ENCODE measurements at places on chromosomes 5 and 9.

GRCh38 chr5:167688341-167689130 is 602.9 kb upstream of the WWC1 start:
- H3K4me1 ChIP-seq = no peaks in the 10 kb centered on the region
- no peaks in the 10 kb centered on the region for H3K36me3 ChIP-seq
- H3K27me3 ChIP-seq = no peaks in the 10 kb centered on the region
- no peak for DNase-seq
- H3K27ac ChIP-seq = no peak overlapping the region
- no peak overlapping the region for H3K4me3 ChIP-seq

DNA sequence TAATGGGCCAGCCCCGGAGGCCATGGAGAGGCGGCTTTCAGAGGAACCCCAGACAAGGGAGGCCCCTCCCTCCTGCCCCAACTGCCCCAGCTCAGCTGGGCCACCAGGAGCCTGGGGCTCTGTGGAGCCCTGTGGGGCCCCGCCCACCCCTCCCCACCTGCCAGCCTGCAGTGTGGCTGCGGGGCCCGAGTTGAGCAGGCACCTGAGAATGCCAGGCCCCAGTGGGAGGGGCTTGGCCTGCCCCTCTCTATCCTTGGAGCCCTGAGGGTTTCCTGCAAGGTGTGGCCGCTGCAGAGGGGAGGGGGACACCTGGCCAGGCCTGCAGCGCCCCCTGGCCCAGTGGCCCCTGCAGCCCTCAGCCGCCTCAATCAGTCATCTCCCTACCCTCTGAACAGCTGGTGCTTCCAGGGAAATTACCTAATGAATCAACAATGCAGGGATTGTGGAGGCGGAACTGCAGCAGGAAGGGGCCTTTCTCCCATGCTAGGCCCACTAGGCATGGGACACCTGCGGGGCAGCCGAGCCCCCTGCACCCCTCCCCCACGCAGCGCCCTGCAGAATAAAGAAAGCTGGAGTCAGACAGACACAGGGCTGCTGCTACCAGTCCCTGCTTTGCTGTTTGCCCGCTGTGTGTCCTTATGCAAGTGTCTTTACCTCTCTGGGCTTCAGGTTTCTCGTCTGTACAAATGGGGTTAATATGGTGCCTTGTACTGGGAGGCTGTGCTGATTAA is 48.0 kb downstream of the LMX1B start:
- H3K27ac ChIP-seq = no peak overlapping the region
- no peak for DNase-seq
- H3K36me3 ChIP-seq = no peaks in the 10 kb centered on the region
- peaks cover 6% of the 10 kb centered on the region for H3K4me1 ChIP-seq
- no peak overlapping the region for H3K4me3 ChIP-seq

- no peaks in the 10 kb centered on the region for H3K27me3 ChIP-seq
- no peaks in the 10 kb centered on the region for H3K36me3 ChIP-seq
- no peak overlapping the region for H3K4me3 ChIP-seq
- no peaks in the 10 kb centered on the region for H3K4me1 ChIP-seq
Observed at GRCh38 chr9:34684145-34684544, 6.9 kb downstream of the CCL19 start.

GRCh38 chr9:35605351-35606137 is 482 bp downstream of the TESK1 start:
- DNase-seq = no peak
- H3K36me3 ChIP-seq = peaks cover 38% of the 10 kb centered on the region
- H3K4me1 ChIP-seq = peaks cover 37% of the 10 kb centered on the region

DNA sequence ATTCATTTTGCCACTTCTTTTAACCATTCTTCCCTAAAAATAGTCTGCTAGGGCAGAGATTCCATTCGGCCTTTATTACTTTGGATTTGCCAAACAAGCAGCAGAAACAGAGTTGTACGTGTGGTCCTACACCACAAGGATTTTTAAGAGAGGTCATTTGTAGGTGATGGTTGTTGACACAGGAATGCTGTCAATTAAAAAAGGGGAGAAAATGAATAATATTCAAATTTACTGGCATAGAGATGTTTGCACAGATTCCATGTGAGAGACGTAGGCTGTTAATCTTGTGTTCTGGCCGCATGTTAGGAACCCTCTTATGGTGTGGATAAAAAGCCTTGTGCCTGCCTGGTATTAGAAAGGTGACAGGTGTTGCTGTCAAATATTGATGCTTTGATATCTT is 34.9 kb downstream of the TRIO start:
- peaks cover 19% of the 10 kb centered on the region for H3K4me1 ChIP-seq
- no peaks in the 10 kb centered on the region for H3K36me3 ChIP-seq
- H3K27me3 ChIP-seq = no peaks in the 10 kb centered on the region
- DNase-seq = no peak
- no peak overlapping the region for H3K4me3 ChIP-seq
- no peak overlapping the region for H3K27ac ChIP-seq

GRCh38 chr9:79637177-79637925 is 65.6 kb downstream of the TLE4 start:
- H3K4me3 ChIP-seq = no peak overlapping the region
- no peaks in the 10 kb centered on the region for H3K36me3 ChIP-seq
- DNase-seq = no peak
- no peaks in the 10 kb centered on the region for H3K27me3 ChIP-seq

- H3K4me3 ChIP-seq = no peak overlapping the region
- H3K4me1 ChIP-seq = no peaks in the 10 kb centered on the region
- H3K36me3 ChIP-seq = no peaks in the 10 kb centered on the region
- no peaks in the 10 kb centered on the region for H3K27me3 ChIP-seq
- no peak for DNase-seq
- H3K27ac ChIP-seq = no peak overlapping the region
Observed at GRCh38 chr5:89293810-89294209, 410.8 kb upstream of the MEF2C start.

GRCh38 chr9:86846656-86847055 is 100.7 kb downstream of the GAS1 start:
- H3K27me3 ChIP-seq = no peaks in the 10 kb centered on the region
- H3K27ac ChIP-seq = no peak overlapping the region
- no peaks in the 10 kb centered on the region for H3K36me3 ChIP-seq

- H3K27ac ChIP-seq = no peak overlapping the region
- H3K36me3 ChIP-seq = no peaks in the 10 kb centered on the region
- no peak overlapping the region for H3K4me3 ChIP-seq
- H3K4me1 ChIP-seq = no peaks in the 10 kb centered on the region
- DNase-seq = no peak
- H3K27me3 ChIP-seq = no peaks in the 10 kb centered on the region
Observed at GRCh38 chr9:110890416-110890815, 147.9 kb downstream of the LPAR1 start.

GRCh38 chr9:122113574-122113973 is 20.5 kb upstream of the TTLL11 start:
- no peak overlapping the region for H3K27ac ChIP-seq
- H3K27me3 ChIP-seq = no peaks in the 10 kb centered on the region
- no peak for DNase-seq
- no peaks in the 10 kb centered on the region for H3K36me3 ChIP-seq
- H3K4me1 ChIP-seq = no peaks in the 10 kb centered on the region

DNA sequence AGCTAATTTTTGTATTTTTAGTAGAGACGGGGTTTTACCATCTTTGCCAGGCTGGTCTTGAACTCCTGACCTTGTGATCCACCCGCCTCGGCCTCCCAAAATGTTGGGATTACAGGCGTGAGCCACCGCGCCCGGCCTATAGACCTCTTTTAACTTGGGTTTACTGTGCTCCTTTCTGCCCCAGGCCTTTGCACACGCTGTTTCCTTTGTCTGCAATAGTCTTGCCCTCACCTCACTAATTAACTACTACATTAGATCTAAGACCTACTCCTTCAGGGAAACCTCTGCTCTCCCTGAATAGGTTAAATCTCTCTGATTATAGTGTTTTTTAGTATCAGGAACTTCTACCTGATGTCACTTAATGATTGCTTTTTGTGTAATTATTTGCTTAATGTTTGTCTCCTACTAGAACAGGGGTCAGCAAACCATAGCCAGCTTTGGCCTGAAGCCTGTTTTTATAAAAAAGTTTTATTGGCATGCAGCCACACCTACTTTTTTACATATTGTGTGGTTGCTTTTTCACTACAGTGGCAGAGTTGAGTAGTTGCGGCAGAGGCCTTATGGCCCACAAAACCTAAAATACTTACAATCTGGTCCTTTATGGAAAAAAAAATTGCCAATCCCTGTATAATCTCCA is 31.2 kb upstream of the TLE1 start:
- no peak for DNase-seq
- no peak overlapping the region for H3K4me3 ChIP-seq
- no peak overlapping the region for H3K27ac ChIP-seq

DNA sequence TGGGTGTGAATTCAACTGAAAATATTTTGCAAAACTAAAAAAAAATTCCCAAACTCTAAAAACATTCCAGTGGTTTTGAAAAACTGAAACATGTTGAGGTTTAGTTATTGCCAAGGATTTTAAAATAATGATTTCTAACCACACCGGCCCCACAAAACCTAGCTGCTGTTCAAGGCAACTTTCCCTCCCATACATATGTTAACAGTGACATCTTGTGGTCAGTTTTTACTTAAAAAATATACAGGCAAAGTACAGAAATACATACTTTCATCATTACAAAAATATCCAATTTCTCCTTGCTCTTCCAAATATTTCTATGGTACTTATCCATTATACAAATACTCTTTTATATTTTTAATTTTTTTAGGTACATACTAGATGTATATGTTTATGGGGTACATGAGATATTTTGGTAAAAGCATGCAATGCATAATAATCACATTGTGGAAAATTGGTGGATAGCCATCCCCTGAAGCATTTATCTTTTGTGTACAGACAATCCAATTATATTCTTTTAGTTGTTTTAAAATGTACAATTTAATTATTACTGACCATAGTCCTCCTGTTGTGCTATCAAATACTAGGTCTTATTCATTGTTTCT is 34.4 kb upstream of the MRPS30 start:
- no peaks in the 10 kb centered on the region for H3K4me1 ChIP-seq
- H3K36me3 ChIP-seq = no peaks in the 10 kb centered on the region
- H3K27ac ChIP-seq = no peak overlapping the region
- H3K27me3 ChIP-seq = no peaks in the 10 kb centered on the region
- DNase-seq = no peak
- H3K4me3 ChIP-seq = no peak overlapping the region

DNA sequence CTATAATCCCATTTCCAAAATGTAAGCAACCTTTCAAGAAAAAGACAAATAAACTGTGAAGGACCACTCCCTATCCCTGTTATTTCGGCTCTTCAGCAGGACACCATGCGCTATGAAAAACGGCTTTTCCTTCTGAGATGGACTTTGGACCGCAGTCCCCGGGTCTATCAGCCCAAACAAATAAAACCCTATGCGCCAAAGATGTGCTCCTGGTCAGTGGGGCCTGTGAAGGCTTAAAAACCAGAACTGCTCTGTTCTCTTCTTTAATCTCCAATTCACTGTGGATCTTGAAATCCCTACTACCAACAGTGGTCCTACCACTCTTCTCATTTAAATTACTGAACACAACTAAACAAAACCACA is 33.3 kb downstream of the RAPGEF1 start:
- H3K36me3 ChIP-seq = no peaks in the 10 kb centered on the region
- H3K27me3 ChIP-seq = no peaks in the 10 kb centered on the region
- no peak overlapping the region for H3K27ac ChIP-seq

DNA sequence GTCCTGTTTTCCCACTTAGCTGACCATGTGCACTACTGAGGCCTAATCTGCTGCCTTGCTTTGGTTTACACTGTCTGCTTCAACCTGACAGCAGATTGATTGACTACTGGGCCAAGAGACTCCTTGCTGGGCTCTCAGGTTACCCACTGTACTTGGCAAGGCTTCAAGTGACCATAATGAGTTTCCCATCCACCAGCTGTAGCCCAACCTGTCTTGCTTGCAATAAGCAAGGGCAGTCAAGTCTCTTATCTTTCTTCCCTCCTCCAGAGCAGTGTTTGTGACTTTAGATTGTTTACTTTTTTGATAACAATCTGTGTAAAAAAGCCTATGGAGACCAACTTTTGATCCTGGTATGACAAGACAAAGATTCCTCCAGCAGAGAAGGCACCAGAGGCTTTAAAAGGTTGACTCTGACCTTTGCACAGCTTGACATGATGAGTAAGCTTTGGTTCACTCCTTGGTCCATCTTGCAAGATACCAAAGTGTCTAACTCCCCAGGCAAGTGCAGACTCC is 912.3 kb upstream of the SEMA6A start:
- DNase-seq = no peak
- no peak overlapping the region for H3K4me3 ChIP-seq
- H3K27me3 ChIP-seq = no peaks in the 10 kb centered on the region
- no peaks in the 10 kb centered on the region for H3K36me3 ChIP-seq
- no peak overlapping the region for H3K27ac ChIP-seq

- no peak for DNase-seq
- no peak overlapping the region for H3K4me3 ChIP-seq
- no peaks in the 10 kb centered on the region for H3K27me3 ChIP-seq
- H3K4me1 ChIP-seq = no peaks in the 10 kb centered on the region
- no peak overlapping the region for H3K27ac ChIP-seq
- peaks cover 4% of the 10 kb centered on the region for H3K36me3 ChIP-seq
Observed at GRCh38 chr5:93874491-93874890, 133.1 kb upstream of the POU5F2 start.

DNA sequence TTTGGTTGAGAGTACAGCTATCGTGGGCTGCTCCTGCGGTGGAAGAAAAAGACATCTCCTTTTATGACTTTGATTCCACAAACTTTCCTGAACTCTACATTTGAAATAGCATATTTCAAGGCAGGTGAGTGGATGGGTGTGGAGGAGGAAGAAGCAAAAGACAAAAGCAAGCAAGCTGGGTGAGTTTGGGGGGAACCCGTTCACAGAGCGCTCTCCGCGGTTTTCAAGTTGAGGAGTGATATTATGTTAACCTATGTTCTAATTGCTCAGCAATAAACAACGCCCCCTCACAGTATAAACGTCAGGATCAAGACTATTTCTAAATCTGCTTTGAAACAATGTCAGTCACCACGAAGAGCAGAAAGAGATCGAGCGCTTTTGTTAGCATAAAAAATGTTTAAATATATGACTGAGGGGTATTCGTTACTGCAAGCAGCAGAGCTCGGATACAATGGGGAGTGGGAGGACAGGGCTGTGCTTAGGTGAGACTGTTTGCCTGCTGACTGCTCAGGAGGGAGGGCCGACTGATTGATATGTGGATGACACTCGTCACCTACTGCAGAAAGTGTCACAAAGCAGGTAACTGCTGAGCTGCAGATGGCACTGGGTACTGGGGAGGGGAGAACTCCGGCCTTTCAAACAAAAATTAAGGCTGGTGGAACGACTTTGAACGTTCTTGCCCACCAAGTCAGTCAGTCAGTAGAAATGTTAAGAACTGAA is 236.5 kb downstream of the DRD1 start:
- DNase-seq = no peak
- H3K27me3 ChIP-seq = no peaks in the 10 kb centered on the region
- no peak overlapping the region for H3K27ac ChIP-seq
- H3K36me3 ChIP-seq = no peaks in the 10 kb centered on the region
- H3K4me1 ChIP-seq = no peaks in the 10 kb centered on the region

- H3K4me1 ChIP-seq = no peaks in the 10 kb centered on the region
- no peak for DNase-seq
- H3K27ac ChIP-seq = no peak overlapping the region
- no peak overlapping the region for H3K4me3 ChIP-seq
Observed at GRCh38 chr9:71624728-71625127, 143.6 kb downstream of the CEMIP2 start.

GRCh38 chr9:131713016-131713415 is 26.9 kb downstream of the RAPGEF1 start:
- H3K27ac ChIP-seq = no peak overlapping the region
- no peak overlapping the region for H3K4me3 ChIP-seq
- H3K4me1 ChIP-seq = peaks cover 34% of the 10 kb centered on the region

- H3K27me3 ChIP-seq = no peaks in the 10 kb centered on the region
- no peak for DNase-seq
- H3K4me3 ChIP-seq = no peak overlapping the region
- H3K4me1 ChIP-seq = no peaks in the 10 kb centered on the region
- no peaks in the 10 kb centered on the region for H3K36me3 ChIP-seq
Observed at GRCh38 chr5:143748516-143748915, 63.4 kb upstream of the HMHB1 start.
